ENCODE measurements at places on chromosomes 12 and 14.

GRCh38 chr12:49027846-49028555, 9.4 kb upstream of the PRKAG1 start:
- no peak for DNase-seq

- DNase-seq, result peak; percentile 26
These were observed 817 bp upstream of the MDM1 start for GRCh38 chr12:68332728-68333630.

- no peak for DNase-seq
These were observed 165.9 kb downstream of the ETV6 start for GRCh38 chr12:11815397-11815796.

- DNase-seq, result no peak
These were observed 23.8 kb upstream of the LRTM2 start for GRCh38 chr12:1796515-1797010.

DNA sequence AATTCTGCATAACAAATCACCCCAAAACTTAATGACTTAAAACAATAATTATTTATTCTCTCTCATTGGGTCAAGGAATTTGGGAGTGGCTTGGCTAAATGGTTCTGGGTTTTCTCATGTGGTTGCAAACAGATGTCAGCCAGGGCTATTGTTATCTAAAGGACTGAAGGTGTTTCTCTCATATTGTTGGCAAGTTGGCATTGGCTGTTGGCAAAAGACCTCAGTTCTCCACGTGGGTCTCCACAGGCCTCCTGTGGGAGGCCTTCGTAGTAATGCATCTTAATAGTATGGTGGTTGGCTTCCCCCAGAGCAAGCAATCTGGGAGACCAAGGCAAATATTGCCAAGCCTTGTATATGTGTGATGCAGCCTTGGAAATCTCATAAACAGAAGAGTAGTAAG, 14.4 kb downstream of the GALNT16 start:
- DNase-seq, result no peak

GRCh38 chr12:56031987-56032386, 9.7 kb upstream of the RPS26 start:
- DNase-seq, result no peak

GRCh38 chr12:71546322-71546861, 106.8 kb downstream of the LGR5 start:
- no peak for DNase-seq

- DNase-seq, result peak; percentile 88
These were observed 71.7 kb downstream of the ANO2 start for GRCh38 chr12:5873281-5873919.

DNA sequence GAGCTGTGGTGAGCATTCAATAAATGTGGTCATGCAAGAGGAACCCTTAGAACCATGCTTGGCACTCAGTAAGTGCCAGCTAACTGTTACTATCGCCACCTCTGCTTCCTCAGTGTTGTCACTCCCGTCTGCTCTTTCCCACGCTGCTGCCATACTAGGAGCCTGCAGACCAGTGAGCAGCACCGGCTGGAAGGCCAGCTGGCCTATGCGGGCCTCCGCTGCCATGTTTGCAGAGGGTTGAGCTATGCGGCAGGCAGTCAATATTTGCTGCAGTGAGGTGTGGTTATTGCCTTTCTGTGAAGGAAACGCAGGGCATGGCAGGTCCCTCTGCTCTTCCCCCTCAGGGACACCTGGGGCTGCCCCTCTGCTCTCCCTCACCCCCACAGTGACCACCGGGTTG, 13.0 kb downstream of the KMT5A start:
- DNase-seq, result no peak

GRCh38 chr12:13719986-13720385, 261.4 kb downstream of the GRIN2B start:
- DNase-seq, result no peak

- DNase-seq, result peak; percentile 92
These were observed 8.7 kb downstream of the NGDN start for GRCh38 chr14:23478109-23478759.
